ENCODE measurements at places on chromosomes 2 and 18.

DNA sequence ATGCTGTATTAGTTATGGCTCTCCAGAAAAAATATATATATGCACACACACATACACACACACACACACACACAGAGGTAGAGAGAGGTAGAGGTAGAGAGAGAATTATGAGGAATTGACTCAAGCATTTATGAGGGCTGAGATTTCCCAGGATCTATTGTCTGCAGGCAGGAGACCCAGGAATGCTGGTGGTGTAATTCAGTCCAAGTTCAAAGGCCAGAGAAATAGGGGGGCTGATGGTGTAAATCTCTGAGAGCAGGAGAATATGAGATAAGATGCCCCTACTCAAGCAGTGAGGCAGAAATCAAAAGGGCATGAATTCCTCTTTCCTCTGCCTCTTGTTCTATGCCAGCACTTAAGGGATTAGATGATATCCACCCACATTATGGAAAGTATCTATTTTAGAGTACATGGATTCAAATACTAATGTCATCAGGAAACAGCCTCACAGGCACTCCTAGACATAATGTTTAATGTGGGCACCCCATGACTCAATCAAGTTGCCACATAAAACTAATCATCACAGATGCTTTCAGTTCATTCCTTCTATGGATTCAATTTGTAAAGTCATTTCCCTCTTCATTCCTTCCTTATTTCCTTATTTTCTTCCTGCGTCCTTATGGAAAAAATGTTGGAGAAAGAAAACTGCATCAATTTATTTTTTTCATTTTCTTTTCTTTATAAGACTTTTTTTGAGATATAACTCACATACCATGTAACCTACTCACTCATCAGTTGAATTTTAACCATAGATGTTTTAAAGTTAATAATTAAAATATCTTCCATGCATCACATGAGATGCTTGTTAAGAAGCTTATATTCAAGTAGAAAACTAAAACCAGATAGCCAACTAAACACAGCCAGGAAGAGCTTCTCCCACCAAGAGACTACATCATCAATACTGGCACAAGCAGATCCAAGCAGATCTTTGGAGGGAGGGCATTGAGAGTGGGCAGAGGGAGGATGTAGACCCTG, 406.2 kb downstream of the MBD2 start:
- no peak for DNase-seq

GRCh38 chr2:198141726-198142125, 337.3 kb downstream of the PLCL1 start:
- DNase-seq = no peak

- DNase-seq = no peak
Measured at GRCh38 chr2:143410082-143410897, 281.1 kb downstream of the ARHGAP15 start.

GRCh38 chr2:195468771-195469170, 188.3 kb upstream of the SLC39A10 start:
- DNase-seq = no peak

GRCh38 chr18:7272311-7273049, 41.6 kb downstream of the LRRC30 start:
- DNase-seq = no peak

DNA sequence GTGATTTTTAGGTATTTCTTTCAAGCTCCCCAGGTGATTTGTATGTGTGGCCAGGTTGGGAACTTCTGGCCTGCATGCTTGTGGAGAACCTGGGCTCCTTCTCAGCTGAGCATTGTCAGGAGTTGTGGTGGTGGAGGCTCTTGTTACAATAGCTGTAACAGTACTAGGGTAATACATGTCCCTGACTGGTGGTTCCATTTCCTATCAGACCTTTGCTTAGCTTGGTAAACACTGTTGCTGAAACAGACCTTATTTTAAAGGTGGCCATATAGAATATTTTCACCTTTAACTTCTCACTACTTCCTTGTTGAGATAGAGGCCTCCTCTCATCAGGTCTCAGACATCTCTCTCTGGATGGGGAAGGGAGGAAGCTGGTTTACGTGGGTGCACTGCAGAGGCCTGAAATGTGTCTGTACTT, 79.2 kb downstream of the SETBP1 start:
- no peak for DNase-seq

DNA sequence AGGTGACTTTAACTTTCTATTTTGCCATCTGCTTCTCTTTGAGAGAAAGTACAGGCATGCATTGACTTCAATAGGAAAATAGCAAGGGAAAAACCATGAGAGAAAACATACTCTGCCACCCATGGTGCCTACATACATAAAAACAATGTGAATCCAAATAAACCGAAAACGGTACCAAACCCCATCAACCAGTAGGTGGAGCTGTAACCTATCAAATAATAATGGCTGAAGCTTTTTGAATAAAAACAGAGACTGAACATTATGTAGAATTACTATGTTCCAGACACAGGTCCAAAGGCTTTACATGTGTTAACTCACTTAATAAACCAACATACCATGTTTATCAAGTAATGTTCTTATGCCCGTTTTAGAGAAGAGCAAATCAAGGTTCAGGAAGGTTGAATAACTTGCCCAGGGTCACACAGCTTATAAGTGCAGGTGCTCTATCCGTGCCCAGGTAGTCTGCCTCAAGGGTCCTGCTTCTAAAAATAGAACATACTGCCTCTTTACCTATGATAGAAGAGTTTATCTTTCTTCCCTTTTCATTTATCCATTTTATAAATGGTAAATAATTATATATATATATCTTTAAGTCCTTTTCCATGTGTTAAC, 293.9 kb upstream of the SYT4 start:
- DNase-seq = no peak

DNA sequence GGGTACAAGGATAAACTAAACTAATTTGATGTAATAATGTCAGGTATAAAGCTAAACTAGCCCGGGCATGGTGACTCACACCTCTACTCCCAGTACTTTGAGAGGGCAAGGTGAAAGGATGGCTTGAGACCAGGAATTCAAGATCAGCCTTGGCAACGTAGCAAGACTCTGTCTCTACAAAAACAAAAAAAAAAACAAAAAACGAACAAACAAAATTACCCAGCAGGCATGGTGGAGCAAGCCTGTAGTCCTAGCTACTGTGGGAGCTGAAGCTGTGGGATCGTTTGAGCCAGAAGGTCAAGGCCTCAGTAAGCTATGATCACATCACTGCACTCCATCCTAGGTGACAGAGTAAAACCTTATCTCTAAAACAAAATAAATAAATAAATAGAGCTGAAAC, 131.8 kb upstream of the KYNU start:
- DNase-seq = no peak

GRCh38 chr18:23857756-23858155, 156.8 kb upstream of the TTC39C start:
- DNase-seq = no peak

DNA sequence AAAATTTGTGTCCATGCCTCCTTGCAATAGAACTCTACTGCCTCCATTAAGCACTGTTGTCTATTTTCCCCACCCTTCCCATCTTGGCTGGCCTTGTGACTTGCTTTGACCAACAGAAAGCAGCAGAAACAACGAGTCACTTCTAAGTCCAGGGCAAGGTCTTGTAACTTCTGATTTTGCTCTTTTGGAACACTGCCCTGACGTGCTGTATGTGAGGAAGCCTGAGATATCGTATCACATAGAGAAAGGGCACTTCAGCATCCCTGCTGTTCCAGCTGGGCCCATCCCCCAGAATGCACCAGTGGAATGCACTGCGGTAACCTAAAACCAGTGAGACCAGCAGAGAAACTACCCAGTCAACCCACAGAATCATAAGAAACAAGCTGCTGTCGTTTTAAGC, 28.1 kb downstream of the NCKAP1 start:
- no peak for DNase-seq

DNA sequence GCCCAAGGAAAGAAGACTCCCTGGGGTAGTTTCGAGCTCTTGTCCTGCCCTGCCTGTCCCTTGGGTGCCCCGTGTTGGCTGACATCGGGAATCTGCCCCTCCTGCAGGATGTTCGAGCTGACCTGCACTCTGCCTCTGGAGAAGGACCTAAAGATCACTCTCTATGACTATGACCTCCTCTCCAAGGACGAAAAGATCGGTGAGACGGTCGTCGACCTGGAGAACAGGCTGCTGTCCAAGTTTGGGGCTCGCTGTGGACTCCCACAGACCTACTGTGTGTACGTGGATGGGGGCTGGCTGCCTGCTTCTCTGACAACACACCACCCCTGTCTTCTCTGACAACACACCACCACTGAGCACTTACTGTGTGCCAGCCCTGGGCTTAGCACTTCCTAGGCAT, 210.8 kb downstream of the DYSF start:
- DNase-seq = no peak

- no peak for DNase-seq
Measured at GRCh38 chr2:163255086-163255485, 416.5 kb upstream of the KCNH7 start.

GRCh38 chr2:926259-926793, 24.3 kb upstream of the SNTG2 start:
- DNase-seq = no peak

DNA sequence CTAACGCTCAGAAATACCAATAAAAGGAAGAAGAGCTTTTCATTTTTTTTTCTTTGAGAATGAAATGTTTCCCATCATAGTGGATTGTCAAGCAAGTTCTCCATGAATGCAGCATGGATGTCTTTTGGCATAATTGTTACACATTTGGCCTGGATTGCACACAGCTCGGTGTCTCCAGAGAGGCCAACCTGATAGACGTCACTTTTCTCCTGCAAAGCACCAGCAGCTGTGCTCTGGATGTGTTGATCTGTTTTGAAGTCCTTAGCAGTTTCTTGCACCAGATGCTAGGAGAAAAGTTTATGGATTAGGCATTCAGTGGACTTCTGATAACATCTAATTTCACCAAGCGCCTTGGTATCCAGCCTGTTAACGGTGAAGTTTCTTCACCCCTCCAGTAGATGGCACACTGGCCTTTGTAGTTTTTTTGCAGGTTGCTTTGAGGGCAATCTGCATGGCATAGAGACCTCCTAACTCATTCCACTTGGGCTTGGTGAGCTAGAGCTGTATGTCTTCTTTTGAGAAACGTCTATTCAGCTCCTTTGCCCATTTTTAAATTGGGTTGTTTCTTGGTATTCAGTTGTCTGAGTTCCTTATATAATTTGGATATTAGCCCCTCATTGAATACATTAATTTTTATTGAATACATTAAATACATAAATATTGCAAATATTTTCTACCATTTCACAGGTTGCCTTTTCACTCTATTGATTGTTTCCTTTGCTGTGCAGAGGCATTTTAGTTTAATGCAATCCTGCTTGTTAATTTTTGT, 59.7 kb downstream of the PTH2R start:
- no peak for DNase-seq

- no peak for DNase-seq
Measured at GRCh38 chr2:167890739-167891138, 356.7 kb downstream of the STK39 start.

GRCh38 chr18:303607-304006, 35.8 kb upstream of the THOC1 start:
- DNase-seq = no peak

DNA sequence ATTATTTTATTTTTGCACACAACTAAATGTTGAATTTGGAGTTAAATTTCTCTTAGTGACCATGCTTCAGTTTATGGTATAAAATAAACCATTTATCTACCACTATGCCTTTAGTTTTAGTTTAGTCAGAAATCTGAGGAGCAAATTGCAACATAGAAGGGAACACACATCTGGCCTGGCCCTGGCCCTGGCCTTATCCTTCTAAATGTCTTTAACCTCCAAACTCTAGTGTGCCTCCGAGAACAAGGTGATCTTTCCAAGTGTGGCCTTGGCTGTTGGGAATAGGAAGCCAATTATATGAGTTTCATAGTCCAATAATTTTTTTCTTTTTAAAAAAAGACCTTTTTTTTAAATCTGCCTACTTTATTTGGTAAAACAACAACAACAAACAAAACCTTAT, 31.8 kb upstream of the GREB1L start:
- no peak for DNase-seq

DNA sequence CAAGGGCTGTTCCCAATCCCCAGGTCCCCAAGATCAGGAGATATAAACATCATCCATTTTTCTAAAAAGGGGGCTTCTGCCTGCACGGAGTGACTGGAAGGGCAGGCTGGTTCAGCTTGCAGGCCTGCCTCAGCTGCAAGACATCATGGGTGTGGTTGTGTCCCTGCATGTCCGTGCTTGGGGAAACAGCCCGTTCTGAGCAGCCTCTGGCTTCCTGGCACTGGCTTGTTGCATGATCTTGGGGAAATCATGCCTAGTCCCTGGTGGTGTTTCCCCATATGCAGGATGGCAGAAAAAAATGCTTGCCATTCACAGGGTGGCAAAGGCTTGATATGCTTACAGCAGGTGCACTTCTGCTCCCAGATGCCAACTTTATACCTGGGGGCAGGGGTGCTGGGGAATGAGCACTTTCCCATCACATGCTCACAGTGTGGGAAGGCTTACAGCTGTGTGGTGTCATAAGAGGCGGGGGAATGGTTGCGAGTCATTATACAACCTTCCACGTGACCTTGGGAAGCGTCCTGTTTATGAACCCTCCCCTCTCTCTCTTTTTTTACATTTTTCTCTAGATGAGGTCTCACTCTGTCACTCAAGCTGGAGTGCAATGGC, 7.2 kb downstream of the PCARE start:
- DNase-seq = no peak

DNA sequence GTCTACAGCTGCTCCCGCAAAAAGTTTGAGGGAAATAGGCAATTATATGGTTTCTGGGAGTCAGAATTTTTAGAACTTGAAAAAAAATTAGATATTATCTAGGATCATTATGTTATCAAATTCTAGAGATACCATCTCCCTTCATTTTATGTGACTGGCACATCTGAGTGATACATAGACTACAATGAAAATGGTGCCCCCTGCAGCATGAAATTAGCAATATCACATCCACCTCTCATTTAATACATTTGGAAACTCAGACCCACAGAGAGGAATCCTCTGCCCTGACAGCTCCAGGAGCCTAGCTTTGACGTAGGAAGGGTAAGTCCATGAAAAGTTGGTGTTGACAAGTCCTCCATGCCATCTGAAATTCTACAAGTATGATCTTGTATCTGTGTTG, 381.6 kb downstream of the SUCLG1 start:
- no peak for DNase-seq

- DNase-seq = no peak
Measured at GRCh38 chr18:52387175-52387574, 47.2 kb downstream of the DCC start.

DNA sequence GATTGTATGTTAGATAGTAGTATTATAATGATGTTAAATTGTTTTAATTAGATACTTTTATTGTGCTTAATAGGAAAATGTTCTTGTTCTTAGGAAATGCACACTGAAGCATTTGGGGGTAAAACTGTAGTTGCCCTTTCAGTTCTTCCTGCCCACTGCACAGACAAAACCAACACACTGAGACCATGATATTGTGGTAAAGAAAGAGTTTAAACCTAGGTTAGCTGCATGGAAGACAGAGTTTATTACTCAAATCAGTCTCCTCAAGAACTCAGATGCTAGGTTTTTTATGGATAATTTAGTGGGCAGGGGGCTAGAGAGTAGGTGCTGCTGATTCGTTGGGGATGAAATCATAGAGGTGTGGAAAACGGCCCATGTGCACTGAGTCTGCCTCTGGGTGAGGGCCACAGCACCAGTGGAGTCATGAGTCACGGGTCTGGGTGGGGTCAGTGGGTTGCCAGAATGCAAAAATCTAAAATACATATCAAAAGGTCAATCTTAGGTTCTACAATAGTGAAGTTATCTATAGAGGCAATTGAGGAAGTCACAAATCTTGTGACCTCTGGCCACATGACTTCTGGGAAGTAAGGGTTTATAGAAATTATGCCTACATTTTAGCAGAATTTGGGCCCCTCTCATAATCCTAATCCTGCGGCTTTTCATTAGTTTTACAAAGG, 283.4 kb upstream of the FBXO11 start:
- no peak for DNase-seq

GRCh38 chr2:48531141-48531648, 1.2 kb downstream of the STON1 start:
- no peak for DNase-seq

- DNase-seq = no peak
Measured at GRCh38 chr18:50009773-50010335, 185.1 kb downstream of the MYO5B start.
